H7 (cell line): ENCODE measurements at places on chromosomes 3 and 15.

- DNase-seq, result no peak
Measured at GRCh38 chr3:99704417-99704816, 66.0 kb downstream of the COL8A1 start.

- no peak for DNase-seq
Measured at GRCh38 chr3:172283841-172284357, 164.4 kb downstream of the GHSR start.

DNA sequence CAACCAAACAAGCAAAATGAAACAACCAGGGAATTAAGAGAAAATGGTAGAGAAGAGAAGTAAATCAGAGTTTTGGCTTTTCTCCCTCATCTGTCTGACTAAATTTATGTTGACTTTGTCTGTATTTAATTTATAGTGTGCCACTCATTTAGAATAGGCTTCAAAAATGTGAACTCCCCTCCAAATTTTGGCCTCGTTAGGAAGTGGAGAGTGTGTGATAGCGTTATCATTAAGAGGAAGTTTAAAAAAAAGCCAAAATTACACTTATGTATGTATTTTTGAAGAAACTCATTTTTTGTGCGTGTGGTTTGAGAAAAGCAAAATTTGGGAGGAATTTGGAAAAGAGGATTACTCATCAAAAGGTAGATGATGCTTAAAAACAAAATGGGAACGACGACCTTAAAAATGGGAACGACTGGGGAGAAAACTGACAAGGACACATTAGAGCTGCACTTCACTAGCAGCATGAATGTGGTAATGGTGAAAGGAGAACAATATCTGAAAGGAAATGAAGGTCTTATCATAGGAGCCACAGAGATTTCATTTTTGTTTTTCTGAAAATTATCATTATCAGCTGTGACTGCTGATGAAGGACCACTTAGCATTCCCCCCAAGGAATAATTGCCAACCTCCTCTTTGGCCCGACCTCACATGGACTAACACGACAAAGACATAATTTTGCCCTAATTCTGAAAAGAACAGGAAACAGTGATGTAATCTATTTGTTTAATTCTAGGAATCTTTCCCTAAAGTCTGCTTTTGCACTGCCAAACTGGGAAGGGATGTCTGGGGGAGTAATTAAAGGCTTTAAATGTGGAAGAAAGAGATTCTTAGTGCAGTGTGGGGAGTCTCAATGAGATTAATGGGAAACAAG, 163.2 kb upstream of the P2RY1 start:
- no peak for DNase-seq

- DNase-seq, result no peak
Measured at GRCh38 chr3:72754582-72754981, 93.7 kb downstream of the SHQ1 start.

DNA sequence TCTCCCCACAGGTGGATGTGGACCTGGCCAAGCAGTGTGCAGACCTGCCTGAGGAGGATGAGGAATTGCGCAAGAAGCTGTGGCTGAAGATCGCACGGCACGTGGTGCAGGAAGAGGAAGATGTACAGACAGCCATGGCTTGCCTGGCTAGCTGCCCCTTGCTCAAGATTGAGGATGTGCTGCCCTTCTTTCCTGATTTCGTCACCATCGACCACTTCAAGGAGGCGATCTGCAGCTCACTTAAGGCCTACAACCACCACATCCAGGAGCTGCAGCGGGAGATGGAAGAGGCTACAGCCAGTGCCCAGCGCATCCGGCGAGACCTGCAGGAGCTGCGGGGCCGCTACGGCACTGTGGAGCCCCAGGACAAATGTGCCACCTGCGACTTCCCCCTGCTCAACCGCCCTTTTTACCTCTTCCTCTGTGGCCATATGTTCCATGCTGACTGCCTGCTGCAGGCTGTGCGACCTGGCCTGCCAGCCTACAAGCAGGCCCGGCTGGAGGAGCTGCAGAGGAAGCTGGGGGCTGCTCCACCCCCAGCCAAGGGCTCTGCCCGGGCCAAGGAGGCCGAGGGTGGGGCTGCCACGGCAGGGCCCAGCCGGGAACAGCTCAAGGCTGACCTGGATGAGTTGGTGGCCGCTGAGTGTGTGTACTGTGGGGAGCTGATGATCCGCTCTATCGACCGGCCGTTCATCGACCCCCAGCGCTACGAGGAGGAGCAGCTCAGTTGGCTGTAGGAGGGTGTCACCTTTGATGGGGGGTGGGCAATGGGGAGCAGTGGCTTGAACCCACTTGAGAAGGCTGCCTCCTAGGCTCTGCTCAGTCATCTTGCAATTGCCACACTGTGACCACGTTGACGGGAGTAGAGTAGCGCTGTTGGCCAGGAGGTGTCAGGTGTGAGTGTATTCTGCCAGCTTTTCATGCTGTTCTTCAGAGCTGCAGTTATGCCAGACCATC, 8.6 kb downstream of the VPS18 start:
- DNase-seq, result peak; percentile 45

DNA sequence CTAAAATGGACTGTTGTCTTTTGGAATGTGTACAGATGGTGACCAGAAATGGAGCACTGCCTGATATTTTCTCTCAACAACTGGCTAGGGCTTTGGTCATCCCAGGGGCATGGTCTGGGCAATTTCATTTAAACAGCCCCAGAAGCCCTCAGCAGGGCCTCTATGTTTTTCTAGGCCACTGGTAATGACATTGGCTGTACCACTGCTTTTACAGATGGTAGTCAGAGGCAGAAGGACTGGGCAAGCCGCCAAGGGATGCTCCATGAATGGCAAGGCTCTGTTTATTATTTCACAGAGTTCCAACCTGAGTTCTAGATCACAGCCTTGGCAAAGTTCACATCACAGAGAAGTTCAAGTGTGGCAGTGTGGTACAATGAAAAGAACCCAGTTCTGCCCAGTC, 37.0 kb upstream of the LMCD1 start:
- no peak for DNase-seq

- no peak for DNase-seq
Measured at GRCh38 chr3:114081037-114081436, 24.5 kb downstream of the QTRT2 start.

- DNase-seq, result no peak
Measured at GRCh38 chr3:62611541-62612240, 238.3 kb upstream of the FEZF2 start.

DNA sequence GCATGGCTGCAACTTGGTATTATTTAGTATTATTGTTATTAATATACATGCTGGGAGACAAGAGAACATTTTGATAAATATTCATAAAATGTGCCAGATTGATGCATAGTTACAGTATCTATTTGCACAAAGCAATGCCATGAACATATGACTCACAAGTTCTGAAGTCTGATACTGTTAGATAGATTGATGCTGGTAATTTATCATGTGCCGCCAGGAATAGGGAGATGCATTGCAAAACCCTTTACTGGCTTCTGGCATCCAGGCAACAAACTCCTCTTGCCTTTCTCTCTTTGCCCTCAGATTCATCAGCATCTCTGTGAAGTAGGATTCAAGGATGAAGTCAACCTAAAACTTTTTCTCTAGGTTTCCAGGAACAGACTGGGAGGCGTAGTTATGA, 41.0 kb upstream of the SLC25A26 start:
- no peak for DNase-seq

GRCh38 chr15:81887912-81888311, 157.9 kb downstream of the MEX3B start:
- DNase-seq, result no peak

DNA sequence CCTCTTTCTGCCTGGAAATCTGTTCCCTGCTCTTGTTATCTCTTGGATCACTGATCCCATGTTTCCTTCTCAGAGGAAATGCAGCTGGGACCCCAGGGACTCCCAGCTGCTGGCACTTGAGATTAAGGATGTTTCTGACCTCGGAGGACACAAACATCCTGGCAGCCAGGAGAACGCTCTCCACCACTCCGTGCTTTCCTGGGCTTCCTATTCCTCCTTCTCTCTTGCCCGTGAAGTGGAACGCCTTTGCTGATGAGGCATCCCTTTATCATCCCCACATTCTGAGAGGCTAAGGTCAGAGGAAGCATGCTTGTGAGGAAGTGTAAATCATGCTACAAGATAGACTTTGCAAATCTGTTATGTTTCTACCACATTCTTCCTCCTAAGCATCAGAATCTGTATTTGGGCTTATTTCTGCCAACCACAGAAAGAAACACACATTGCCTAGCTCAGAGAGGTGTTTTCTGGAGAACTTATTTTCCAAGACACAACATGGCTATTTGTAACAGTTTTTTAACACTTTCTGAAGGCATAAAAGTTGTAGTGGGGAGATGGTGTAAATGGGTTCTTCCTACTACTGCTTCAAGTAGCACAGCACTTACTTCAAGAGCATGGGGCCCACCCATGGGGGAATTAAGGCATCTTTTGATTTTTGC, 25.6 kb upstream of the LDHAL6B start:
- DNase-seq, result no peak

DNA sequence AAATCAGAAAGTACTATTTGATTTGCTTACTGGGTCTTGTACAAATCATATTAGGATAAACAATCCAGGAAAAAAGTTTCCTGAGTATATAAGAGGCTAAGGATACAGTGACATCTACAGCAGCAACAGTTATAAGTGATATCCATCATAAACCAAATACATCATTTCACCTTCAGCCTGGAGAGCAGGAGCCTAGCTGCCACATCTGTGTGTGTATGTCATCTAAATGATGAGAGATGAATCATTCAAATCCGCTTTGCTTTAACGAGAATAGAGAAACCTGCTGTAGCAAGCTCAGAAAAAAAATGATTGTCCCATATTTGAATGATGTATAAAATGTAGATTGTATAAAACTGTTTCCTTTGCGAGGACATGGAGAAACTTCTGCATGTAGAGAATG, 841.4 kb downstream of the SI start:
- no peak for DNase-seq

- DNase-seq, result no peak
Measured at GRCh38 chr3:32643354-32643753, 41.6 kb upstream of the CNOT10 start.

DNA sequence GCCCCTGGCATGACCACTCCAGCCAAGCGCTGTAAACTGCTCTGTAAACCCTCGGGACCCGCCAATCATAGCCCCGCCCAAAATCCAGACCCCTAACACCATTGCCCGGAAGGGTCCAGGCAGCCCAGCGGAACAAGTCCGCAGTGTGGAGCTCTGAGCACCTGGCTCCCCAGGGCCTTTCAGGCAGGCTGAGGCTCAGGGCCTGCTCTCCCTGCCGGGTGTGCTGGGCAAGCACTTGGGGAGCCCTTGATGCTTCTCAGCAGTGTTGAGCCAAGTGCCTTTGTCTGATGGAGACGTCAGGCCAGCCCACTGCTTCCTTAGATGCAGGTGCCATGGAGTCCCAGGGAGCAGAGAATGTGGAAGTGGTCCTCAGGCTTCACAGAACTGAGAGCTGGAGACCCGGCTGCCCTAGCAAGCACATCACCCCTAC, 106.2 kb downstream of the TLE3 start:
- DNase-seq, result peak; percentile 70

- DNase-seq, result peak; percentile 17
Measured at GRCh38 chr15:71103102-71103676, 12.1 kb upstream of the THSD4 start.

GRCh38 chr15:85415783-85416182, 35.4 kb downstream of the AKAP13 start:
- no peak for DNase-seq

GRCh38 chr15:45141386-45141785, 11.6 kb downstream of the DUOX1 start:
- no peak for DNase-seq

DNA sequence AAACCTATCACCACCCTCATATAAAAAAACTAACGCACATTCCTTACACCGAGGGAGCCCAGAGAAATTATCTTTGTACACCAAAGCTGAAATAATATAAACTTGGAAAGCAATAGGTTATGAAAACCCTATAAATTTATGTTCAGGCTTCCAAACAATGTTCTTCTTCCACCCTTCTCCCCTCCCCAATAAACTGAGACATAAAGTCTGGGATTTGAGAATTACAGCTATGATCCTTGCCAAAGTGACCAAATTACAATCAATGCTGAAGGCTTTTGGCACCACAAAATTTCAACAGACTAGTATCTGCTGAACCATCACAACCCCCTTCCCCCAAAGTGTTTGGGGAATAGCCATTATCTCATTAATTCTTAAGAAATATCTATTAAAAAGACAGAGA, 237.8 kb downstream of the FMN1 start:
- DNase-seq, result no peak

- no peak for DNase-seq
Measured at GRCh38 chr3:150236316-150237082, 171.6 kb upstream of the TSC22D2 start.

- no peak for DNase-seq
Measured at GRCh38 chr15:96285305-96285704, 45.2 kb upstream of the NR2F2 start.
